Activated CD8-positive, alpha-beta T cell treated with anti-CD3 and anti-CD28 coated beads, Interleukin-2, amount 10 ng/mL, durations not matched to agents 7 days and 5 days (primary cell): ENCODE measurements at places on chromosomes 1 and 21. TPM values are rescaled to one million over a fixed set of nuclear protein-coding genes. Genes with fewer than 3 reads are reported as not detected.

Gene S100A5
- 1.9 TPM for total RNA-seq

Gene F5
- total RNA-seq = 1.4 TPM

Gene FOXO6
- total RNA-seq = 0.31 TPM

GRCh38 chr1:12428334-12428733 lies 189.7 kb downstream of the DHRS3 start:
- peaks cover 55% of the 10 kb centered on the region for H3K36me3 ChIP-seq
- peaks cover 58% of the 10 kb centered on the region for H3K4me1 ChIP-seq
- DNase-seq = no peak

Gene OLIG2
- not detected for total RNA-seq

DNA sequence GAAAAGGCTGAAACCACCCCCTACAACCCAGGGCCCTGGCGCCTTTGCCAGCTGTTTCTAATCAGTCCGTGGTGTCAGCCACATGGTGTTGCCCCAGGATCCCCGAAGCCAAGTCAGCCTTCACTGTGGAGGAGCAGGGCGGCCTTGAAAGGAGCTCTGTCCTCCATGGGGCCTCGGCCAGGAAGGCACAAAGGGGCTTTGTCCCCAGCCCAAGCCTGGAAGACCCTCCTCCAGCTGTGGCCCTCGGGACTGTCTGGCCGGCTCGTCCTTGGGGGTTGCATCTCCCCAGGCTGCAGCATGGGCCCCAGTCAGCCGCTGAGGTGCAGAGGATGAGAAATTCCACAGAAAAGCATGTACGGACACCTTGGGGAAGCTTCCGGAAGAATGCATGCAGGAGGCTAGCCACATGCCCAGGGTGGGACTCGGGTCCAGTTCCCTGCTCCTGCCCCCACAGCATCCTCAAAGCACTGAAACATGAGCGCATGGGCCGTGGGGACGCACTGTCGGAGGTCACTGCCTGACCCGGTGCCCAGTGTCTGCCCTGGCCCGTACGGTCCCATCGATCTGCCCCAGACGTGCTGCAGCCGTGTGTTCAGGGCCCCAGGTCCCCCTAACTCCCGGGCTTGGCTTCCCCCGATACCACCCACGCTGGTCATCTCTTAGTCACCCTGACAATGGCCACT lies 38.6 kb upstream of the POFUT2 start:
- no peaks in the 10 kb centered on the region for H3K36me3 ChIP-seq
- no peak for DNase-seq
- no peaks in the 10 kb centered on the region for H3K27me3 ChIP-seq
- H3K4me1 ChIP-seq = peaks cover 3% of the 10 kb centered on the region

GRCh38 chr1:32339363-32339978 lies 3.4 kb upstream of the MARCKSL1 start:
- H3K36me3 ChIP-seq = no peaks in the 10 kb centered on the region
- no peak overlapping the region for H3K4me3 ChIP-seq
- H3K27me3 ChIP-seq = peaks cover 3% of the 10 kb centered on the region
- no peak for DNase-seq
- H3K27ac ChIP-seq = no peak overlapping the region

GRCh38 chr1:89629146-89629545 lies 3.8 kb upstream of the LRRC8C start:
- peaks cover 36% of the 10 kb centered on the region for H3K36me3 ChIP-seq
- peak overlapping the region; percentile 22 for H3K4me3 ChIP-seq
- no peaks in the 10 kb centered on the region for H3K27me3 ChIP-seq
- peak overlapping the region; percentile 43 for H3K27ac ChIP-seq

Gene OR2T12
- not detected for total RNA-seq

Gene F11R
- total RNA-seq = 13.7 TPM
